ENCODE measurements at places on chromosomes 11 and 22. TPM values are rescaled to one million over a fixed set of nuclear protein-coding genes. Genes with fewer than 3 reads are reported as not detected.
A peak's percentile ranks its signal among the peaks of the same experiment; 100 is the strongest.

GRCh38 chr11:113705871-113706655 is at the start of gene TMPRSS5:
TSS of gene TMPRSS5 (minus strand) at chr11:113706308. CDS start at chr11:113706224, 84 bp downstream.
- DNase-seq, result no peak
- no peaks in the 10 kb centered on the region for H3K4me1 ChIP-seq
- no peak within 1 kb of the TSS for H3K27ac ChIP-seq
- H3K4me3 ChIP-seq, result no peak within 1 kb of the TSS
- no peaks in the 10 kb centered on the region for H3K27me3 ChIP-seq

- H3K4me3 ChIP-seq, result no peak overlapping the region
- peaks cover 4% of the 10 kb centered on the region for H3K27me3 ChIP-seq
- H3K4me1 ChIP-seq, result no peaks in the 10 kb centered on the region
- no peaks in the 10 kb centered on the region for H3K36me3 ChIP-seq
- no peak overlapping the region for H3K27ac ChIP-seq
Measured at GRCh38 chr22:39547587-39547947, 15.0 kb upstream of the RPS19BP1 start.

GRCh38 chr11:78312712-78313111 is 104.9 kb downstream of the GAB2 start:
- H3K4me3 ChIP-seq, result no peak overlapping the region
- peak overlapping the region; percentile 79 for H3K27ac ChIP-seq
- no peaks in the 10 kb centered on the region for H3K27me3 ChIP-seq
- no peaks in the 10 kb centered on the region for H3K36me3 ChIP-seq

OR5B21 gene
- not detected for total RNA-seq

RELA gene
- 115 TPM for total RNA-seq

DNA sequence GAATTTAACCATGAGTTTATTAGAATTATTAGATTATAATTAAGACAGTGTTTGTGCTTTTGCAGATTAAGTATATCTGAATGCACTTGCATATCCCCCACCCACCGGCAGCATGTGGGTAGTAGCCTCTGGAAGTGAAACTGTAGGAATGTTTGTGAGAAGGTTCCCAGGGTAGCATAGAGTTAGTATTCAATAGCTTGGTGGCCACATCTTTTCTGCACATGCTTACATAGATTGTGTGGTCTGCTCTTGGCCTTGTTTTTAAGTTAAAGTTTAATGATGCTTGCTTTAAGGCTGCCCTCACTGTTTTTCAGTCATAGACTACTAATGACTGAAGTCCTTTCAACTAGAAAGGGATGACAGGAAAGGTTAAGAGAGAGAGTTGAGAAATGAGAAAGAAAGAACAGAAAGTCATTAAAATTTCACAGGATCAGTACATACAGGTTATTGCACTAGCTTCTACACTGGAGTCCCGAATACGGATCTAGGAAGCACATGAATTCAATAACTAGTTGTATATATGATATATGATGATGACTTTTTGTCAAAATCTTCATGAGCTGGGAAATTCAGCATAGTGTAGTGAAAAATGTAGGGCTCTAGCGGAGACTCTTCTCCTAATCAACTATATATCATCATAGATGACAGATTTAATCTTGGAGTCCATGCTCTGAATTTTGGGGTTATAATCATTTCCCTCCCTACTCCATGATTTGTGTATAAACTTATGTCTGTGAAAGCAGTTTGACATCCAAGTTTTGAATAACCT is 137.1 kb downstream of the ARHGAP42 start:
- no peaks in the 10 kb centered on the region for H3K36me3 ChIP-seq
- no peak for DNase-seq
- H3K27ac ChIP-seq, result no peak overlapping the region
- peaks cover 11% of the 10 kb centered on the region for H3K4me1 ChIP-seq
- no peaks in the 10 kb centered on the region for H3K27me3 ChIP-seq

TESMIN gene
- total RNA-seq, result not detected

GRCh38 chr22:19840955-19841640 is 13.6 kb downstream of the GNB1L start:
- H3K4me3 ChIP-seq, result no peak overlapping the region
- H3K4me1 ChIP-seq, result peaks cover 21% of the 10 kb centered on the region
- H3K36me3 ChIP-seq, result no peaks in the 10 kb centered on the region
- no peak for DNase-seq
- H3K27me3 ChIP-seq, result no peaks in the 10 kb centered on the region

DNA sequence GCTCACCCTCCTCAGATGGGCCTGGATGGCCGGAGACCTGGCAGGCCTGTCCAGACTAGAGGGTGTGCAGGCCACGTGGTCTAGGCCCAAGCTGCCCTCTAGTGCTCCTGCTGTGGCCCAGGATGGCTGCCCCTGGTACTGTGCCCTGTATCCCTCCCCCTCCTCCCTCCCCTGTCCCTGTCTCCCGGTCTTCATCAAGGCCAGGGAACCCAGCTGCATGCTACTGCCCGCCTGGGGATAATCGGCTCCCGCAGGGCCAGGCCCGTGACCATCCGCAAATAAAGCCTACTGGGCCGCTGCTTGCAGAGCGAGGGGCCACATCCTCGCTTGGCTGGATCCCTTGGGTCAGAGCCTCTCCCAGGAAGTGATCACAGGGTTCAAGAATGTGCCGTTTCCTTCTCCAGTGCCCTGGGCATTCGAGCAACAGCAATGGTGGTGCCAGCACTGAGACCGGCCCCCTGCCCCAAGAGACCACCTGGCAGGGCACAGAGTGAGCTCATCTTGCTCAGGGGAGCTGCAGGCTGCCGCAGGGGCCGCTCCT is 51.1 kb downstream of the WNT7B start:
- H3K36me3 ChIP-seq, result no peaks in the 10 kb centered on the region
- no peaks in the 10 kb centered on the region for H3K4me1 ChIP-seq
- no peak overlapping the region for H3K4me3 ChIP-seq
- no peaks in the 10 kb centered on the region for H3K27me3 ChIP-seq
- DNase-seq, result no peak

KREMEN1 gene
- total RNA-seq, result 10.7 TPM

APOA5 gene
- total RNA-seq, result not detected

- H3K4me3 ChIP-seq, result peak overlapping the region; percentile 79
- H3K27me3 ChIP-seq, result no peaks in the 10 kb centered on the region
- H3K27ac ChIP-seq, result peak overlapping the region; percentile 92
- H3K4me1 ChIP-seq, result peaks cover 3% of the 10 kb centered on the region
- DNase-seq, result no peak
- peaks cover 9% of the 10 kb centered on the region for H3K36me3 ChIP-seq
Measured at GRCh38 chr11:59614277-59615119, 1.1 kb downstream of the OSBP start.

- H3K4me3 ChIP-seq, result no peak overlapping the region
- no peak overlapping the region for H3K27ac ChIP-seq
- peaks cover 7% of the 10 kb centered on the region for H3K4me1 ChIP-seq
- DNase-seq, result no peak
- no peaks in the 10 kb centered on the region for H3K36me3 ChIP-seq
- H3K27me3 ChIP-seq, result no peaks in the 10 kb centered on the region
Measured at GRCh38 chr11:623999-624704, 603 bp downstream of the CDHR5 start.

- peaks cover 17% of the 10 kb centered on the region for H3K27me3 ChIP-seq
- no peaks in the 10 kb centered on the region for H3K36me3 ChIP-seq
- H3K4me3 ChIP-seq, result no peak overlapping the region
- DNase-seq, result no peak
- peaks cover 4% of the 10 kb centered on the region for H3K4me1 ChIP-seq
- H3K27ac ChIP-seq, result no peak overlapping the region
Measured at GRCh38 chr11:124864176-124864891, 898 bp upstream of the ROBO3 start.

DNA sequence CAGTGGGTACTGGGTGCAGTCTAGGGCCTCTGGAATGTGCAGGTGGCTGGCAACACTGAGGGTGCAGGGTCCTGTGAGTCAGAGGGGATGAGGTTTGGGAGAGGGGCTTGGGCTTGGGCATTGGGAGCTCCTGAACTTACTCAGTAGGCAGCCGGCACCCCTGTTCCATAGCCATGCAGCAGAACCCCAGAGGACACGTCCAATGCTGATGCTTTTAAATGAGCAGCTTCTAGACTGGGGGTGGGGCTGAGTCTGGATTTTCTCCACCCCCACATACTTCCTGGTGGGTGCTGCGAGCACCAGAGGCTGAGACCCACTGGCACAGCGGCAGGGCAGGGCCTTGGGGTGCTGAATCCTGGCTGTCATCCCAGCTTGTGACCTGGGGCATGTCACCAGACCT is 71.4 kb downstream of the ARHGAP8 start:
- DNase-seq, result no peak
- H3K4me1 ChIP-seq, result no peaks in the 10 kb centered on the region
- no peaks in the 10 kb centered on the region for H3K36me3 ChIP-seq
- H3K27ac ChIP-seq, result no peak overlapping the region
- H3K4me3 ChIP-seq, result no peak overlapping the region
